ENCODE measurements at places on chromosomes 5 and 9. TPM values are rescaled to one million over a fixed set of nuclear protein-coding genes. Genes with fewer than 3 reads are reported as not detected.

PCDHGC4 gene
- total RNA-seq, result not detected

RORB gene
- 0.02 TPM for total RNA-seq

EXOSC2 gene
- total RNA-seq, result 97.4 TPM

PAPPA gene
- total RNA-seq, result not detected

IFNB1 gene
- total RNA-seq, result 0.36 TPM

MLANA gene
- not detected for total RNA-seq

C5orf58 gene
- not detected for total RNA-seq

TSPAN17 gene
- 37.9 TPM for total RNA-seq

CDC20B gene
- 0.21 TPM for total RNA-seq

SPATA31D4 gene
- not detected for total RNA-seq

FOXD4 gene
- 0.10 TPM for total RNA-seq

COL15A1 gene
- total RNA-seq, result 0.02 TPM

ORM2 gene
- not detected for total RNA-seq

GABRA6 gene
- not detected for total RNA-seq

CEP72 gene
- 23.1 TPM for total RNA-seq

NMUR2 gene
- total RNA-seq, result not detected

PCDHAC1 gene
- total RNA-seq, result not detected

BHMT gene
- not detected for total RNA-seq

FST gene
- not detected for total RNA-seq

SLC34A1 gene
- not detected for total RNA-seq

HK3 gene
- total RNA-seq, result not detected

DROSHA gene
- 77.9 TPM for total RNA-seq

ZNF618 gene
- total RNA-seq, result 0.36 TPM

PRRX2 gene
- total RNA-seq, result 0.63 TPM

EGFLAM gene
- total RNA-seq, result not detected

FGF1 gene
- not detected for total RNA-seq

SLC6A7 gene
- total RNA-seq, result not detected

IFNA17 gene
- not detected for total RNA-seq

NR3C1 gene
- 49.5 TPM for total RNA-seq

SPATA9 gene
- total RNA-seq, result not detected
